Activated CD8-positive, alpha-beta memory T cell treated with anti-CD3 and anti-CD28 coated beads, Interleukin-2, amount 50 U/mL, for 48 hours (primary cell): ENCODE measurements at places on chromosomes 12 and 14.

DNA sequence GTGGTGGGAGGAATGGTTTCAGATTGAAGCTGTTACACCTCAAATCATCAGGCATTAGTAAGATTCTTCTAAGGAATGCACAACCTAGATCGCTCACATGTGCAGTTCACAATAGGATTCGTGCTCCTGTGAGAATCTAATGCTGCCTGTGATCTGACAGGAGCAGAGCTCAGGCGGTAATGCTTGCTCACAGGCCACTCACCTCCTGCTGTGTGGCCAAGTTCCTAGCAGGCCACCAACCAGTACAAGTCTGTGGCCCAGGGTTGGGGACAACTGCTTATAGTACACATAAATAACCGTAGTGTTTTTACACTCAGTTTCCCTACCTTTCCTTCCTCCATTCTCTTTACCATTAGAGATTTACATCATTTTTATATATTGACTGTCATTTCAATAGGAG is 121.4 kb downstream of the SLCO1B3 start:
- DNase-seq: no peak

GRCh38 chr12:27331927-27332324 is 710 bp upstream of the BMAL2 start:
- DNase-seq: no peak

GRCh38 chr14:96071561-96071960 is 32.4 kb downstream of the C14orf132 start:
- DNase-seq: no peak

DNA sequence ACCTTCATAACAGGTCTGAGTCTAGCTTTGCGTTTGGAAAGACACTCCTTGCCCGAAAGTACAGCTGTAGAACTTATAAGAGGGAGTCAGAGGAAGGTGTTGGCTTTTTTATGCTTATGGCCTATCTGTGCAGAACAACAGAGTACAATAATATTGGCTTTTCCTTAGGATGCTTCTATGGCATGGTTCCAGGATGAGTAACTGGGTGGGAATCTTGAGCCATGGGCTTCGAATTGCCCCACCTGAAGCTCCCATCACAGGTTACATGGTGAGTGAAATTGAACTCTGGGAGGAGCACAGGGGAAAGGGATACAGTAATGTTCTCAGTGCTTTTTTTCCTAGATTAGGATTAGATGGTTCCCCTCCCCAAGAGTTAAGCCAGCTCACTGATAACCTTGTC is 13.0 kb downstream of the PARP2 start:
- DNase-seq: no peak

- DNase-seq: no peak
These were observed 9.3 kb downstream of the ST8SIA1 start for GRCh38 chr12:22325218-22325617.

DNA sequence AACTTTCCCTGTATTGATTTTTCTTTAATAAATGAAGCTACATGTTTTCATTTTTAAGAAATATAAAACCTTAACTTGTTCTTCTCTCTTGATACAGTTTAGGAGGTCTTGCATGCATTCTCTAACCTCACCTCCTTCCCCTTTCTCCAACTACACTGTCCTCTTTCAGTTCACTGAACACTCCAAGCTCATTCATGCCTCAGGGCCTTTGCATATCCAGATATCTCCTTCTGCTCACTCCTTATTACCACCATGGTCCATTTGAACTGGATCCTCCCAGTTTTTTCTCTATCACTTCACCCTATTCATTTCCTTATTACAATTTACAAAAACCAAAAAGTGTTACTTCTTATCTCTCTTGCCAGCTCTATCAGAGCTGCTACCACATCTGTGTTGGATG is 242.9 kb upstream of the PLEKHG7 start:
- no peak for DNase-seq
